Brain (organoid and tissue), 16 donors: ENCODE measurements at places on chromosomes 7 and 10. TPM values are rescaled to one million over a fixed set of nuclear protein-coding genes. Genes with fewer than 3 reads are reported as not detected.

- DNase-seq: no peak
These were observed 23.8 kb upstream of the AOAH start for GRCh38 chr7:36748017-36748487.

DNA sequence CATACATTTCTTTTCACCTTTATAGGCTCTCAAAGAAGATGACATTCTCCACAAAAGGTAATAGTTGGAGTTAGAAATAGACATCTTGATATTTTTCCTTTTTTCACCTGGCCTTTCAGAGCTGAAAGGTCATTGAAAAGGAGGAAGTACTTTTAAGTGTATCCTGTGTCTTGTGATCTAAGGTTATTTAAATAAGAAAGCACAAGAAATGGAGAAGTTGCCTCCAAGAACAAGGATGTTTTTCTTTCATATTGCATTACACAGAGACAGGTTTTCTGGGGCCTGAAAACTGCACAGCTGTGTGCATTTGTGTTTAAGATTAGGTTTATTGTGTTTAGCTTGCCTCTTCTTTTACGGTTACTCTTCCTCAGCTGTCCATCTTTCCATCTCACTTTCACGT lies 103.4 kb upstream of the SEMA3D start:
- DNase-seq: no peak

DNA sequence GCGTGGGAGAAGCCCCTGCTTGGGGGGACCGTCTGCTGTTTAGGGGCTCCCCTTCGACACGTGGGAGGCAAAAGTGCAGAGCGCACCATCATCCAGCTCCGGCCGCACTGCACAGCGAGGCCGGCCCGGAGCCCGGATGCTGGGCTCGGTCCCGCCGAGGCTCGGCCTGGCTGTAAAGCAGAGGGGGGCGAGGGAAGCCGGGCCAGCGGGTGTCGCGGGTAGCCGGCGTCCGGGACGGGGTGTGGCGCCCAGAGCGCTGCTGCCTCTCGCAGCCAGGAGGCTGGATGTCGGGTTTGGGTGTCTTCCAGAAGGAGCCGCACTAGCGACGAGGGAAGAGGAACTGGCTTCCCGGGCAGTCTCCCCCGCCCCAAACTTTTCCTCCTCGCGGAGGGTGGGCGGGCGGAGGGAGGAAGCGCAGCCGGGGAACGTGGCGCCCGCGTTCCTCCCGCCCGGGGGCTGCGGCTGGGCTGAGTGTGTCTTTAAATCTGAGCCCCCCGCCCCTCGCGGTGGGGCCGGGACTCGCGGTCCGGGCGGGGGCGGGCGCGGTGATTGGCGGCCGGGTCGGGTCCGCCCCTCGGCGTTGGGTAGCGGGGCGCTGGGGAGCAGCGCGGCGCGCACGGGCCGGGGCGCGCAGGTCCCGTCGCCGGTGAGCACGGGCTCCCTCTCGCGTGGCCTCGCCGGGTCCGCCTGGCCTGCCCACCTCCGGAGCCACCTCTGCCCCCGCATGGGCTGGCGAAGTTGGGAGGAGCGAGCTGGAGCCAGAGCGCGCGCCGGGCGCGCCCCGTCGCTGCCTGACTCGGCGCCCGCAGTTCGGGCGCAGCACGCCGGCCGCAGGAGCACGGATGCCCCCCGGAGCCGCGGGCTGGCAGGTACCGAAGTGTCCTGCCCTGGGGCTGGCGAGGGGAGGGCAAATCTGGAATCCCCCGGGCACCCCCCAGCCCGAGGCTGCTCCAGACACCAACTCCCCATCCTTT lies at the start of gene PALD1:
TSS of gene PALD1 (plus strand) at position 577 of the 974 bp plus-strand sequence. CDS start 47,185 bp downstream, outside the sequence.
- peak; percentile 65 for DNase-seq

PRKAR2B gene
- 35.8 TPM for polyA plus RNA-seq

WEE2 gene
- polyA plus RNA-seq: not detected
